ENCODE measurements at places on chromosomes 3 and 15.
A peak's percentile ranks its signal among the peaks of the same experiment; 100 is the strongest.

- DNase-seq: no peak
Observed at GRCh38 chr3:114712728-114713492, 419.1 kb downstream of the TIGIT start.

DNA sequence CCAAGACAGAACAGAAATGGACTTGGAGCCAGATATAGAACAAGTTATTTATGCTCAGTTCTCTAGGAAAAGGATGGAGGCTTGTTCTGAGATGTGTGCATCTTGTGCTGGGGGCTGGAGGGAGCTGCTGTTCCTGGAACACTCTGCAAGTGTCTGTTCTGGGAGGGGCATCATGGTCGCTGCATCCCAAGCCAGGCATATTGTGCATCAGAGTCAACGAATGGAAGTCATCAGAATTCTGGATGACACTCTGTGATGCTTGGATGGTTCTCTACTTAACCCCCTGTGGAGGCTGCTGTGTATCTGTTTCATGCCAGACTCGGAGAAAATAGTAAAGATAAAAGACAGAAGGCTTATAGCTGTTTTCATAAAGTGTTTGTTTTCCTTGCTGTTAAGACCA, 34.7 kb downstream of the RPL22L1 start:
- DNase-seq: no peak

DNA sequence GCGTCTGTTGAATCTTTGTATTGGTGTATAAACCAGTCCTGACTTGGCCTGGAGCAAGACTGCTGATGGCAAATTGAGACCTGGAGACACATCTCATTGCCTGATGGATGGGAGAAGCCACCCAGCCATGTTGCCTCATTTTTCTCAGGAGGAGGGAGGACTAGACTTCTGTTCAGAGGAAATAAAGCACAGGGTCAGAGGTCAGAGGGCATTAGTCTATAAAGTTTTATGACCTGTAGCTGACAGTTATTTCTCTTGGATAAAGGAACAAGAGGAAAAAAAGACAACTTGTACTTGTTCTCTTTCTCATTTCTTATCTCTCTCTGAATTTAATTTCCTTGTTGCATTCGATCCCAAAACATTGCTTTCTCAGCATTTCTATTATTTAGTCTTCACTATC, 775.9 kb downstream of the SQOR start:
- no peak for DNase-seq

GRCh38 chr15:25543196-25543595, 104.4 kb upstream of the UBE3A start:
- no peak for DNase-seq

GRCh38 chr3:26484140-26484539, 138.4 kb upstream of the LRRC3B start:
- no peak for DNase-seq

DNA sequence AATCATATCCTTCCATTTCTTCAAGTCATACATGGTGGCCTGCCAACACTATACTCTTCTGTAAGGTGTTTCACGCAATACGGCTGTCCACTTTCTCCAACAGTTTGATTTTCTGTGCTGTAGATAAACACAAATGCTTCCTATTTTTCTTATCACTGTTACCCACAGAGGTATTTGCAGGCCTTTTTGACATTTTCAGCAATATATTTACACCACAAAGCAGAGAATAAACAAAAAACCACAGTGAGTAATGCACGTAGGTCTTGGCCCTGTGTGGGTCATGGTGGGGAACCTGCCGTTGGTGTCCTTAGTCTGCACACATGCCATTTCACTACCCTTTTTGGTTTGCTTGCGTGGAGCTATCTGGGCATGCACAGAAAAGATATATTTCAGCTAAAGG, 59.5 kb downstream of the LRRC28 start:
- DNase-seq: no peak

DNA sequence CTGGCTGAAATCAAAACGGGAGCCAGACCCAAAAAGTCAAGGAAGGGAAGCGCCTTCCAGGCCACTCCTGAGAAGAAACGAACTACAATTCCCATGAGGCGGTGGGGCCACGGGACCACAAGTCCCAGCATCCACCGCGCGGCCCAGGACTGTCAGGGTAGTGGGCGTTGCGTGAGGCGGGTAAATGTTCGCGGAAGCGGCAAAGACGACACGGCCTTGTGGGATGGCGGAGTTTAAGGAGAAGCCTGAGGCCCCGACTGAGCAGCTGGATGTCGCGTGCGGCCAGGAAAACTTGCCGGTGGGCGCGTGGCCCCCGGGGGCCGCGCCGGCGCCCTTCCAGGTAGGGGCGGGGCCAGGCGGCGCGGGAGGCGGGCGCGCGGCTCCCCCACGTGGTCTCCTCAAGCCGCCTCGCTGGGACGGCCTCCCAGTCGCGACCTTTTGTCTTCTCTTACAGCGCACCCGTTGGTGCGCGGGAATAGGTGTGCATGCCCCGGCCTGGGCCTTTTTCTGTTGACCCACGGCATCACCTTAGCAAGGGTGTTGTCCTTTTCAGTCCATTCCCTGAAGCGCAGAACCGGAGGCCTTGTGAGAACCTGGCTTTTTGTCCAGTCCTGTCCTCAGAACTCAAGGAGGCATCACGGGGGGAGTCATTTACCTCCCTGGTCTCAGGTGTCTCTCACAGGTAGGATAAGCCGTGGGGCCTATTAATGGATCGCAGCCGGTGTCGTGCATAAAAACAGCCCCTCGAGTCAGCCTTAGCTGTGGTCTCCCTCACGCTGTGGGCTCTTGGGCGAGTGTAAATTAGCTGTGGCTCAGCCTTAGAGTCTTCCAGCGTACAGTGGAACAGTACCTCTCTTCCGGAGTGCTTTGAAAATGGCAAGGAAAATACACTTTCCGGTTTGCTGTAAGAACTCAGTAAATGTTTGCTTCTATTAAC, at the start of gene SETMAR:
Gene SETMAR (plus strand): TSS at position 183 of the 937 bp plus-strand sequence. CDS start 2 bp downstream, at position 185.
- DNase-seq: peak; percentile 66

- DNase-seq: no peak
Observed at GRCh38 chr3:188294823-188295487, 141.0 kb downstream of the LPP start.

All from T-helper 22 cell (primary cell).